ENCODE measurements at places on chromosomes 6 and 20.

- no peak for DNase-seq
Observed at GRCh38 chr6:132820629-132821381, 6.4 kb downstream of the RPS12 start.

DNA sequence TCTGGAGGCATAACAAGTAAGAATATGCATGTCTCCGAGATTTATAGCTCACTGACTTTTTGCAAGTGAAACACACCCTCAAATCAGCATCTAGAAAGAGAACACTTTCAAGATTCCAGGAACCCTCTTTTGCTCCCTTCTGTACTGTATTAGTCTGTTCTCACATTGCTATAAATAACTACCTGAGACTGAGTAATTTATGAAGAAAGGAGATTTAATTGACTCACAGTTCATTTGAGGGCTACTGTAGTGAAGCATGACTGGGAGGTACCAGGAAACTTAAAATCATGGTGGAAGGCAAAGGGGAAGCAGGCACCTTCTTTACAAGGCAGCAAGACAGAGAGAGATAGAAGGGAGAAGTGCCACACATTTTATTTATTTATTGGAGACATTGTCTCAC, 269.9 kb downstream of the UTRN start:
- DNase-seq = no peak

DNA sequence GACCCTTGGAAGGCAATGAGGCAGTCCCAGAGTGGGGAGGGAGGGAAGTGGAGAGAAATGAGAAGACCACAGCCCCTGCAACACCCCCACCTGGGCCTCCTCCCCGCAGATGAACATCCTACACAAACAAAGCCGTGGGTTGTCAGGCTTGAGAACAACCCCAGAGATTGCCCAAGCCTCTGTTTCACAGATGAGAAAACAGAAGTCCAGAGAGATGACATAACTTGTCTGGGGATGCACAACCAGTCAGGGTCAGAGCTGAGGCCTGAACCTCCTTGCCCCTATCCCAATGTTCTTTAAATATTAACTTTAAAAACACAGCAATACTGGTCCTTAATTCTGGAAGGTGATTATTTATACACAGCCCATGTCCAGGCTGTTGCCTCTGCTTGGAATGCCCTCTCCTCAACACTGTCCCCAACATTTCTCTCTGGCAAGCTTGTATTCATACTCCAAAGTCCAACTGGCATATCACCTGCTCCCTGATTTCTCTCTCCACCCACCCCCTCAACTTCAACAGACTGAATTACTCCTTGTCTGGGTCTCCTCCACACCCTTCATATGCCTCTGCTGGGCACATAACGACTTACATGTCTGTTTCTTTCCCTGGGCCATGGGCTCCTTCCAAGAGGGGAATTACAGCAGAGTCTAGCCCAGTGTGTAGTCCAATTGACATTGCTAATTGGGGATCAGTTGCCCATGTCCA, 135.5 kb upstream of the LRFN2 start:
- peak; percentile 36 for DNase-seq

GRCh38 chr20:49337357-49337756, 59.5 kb upstream of the ZNFX1 start:
- no peak for DNase-seq

DNA sequence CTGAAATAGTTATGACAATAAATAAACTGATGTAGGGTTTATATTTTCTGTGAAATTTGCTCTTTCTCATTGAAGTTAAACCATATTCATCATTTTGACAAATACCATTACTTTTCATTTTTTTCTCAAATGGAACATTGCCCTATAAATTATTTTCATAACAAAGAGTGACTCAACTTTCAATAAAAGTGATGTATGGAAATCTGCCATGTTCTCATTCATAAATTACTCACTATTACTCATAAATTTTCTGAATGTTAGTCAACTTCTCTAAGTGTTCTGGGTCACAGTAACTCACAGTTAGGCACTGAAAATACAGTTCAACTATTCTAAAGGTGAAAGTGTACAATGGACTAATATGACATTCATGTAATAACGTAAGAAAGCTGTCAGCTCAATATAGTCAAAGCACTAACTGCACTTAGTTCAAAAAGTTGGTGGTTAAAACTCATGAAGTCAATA, 19.0 kb upstream of the STX11 start:
- DNase-seq = no peak

DNA sequence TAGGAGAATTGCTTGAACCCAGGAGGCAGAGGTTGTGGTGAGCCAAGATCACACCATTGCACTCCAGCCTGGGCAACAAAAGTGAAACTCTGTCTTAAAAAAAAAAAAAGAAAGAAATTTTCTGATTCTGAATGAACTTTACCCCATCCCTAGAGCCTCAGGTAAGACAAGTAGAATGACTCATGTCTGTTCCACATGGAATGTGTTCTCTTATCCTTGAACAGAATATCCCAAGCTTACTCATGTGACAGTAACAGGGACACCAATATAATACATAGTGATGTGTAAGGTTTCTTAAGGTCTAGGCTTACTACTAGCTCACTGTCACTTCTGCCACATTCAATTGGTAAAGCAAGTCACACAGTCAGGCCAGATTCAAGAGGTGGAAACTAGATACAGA, 219.6 kb upstream of the BTBD3 start:
- no peak for DNase-seq

DNA sequence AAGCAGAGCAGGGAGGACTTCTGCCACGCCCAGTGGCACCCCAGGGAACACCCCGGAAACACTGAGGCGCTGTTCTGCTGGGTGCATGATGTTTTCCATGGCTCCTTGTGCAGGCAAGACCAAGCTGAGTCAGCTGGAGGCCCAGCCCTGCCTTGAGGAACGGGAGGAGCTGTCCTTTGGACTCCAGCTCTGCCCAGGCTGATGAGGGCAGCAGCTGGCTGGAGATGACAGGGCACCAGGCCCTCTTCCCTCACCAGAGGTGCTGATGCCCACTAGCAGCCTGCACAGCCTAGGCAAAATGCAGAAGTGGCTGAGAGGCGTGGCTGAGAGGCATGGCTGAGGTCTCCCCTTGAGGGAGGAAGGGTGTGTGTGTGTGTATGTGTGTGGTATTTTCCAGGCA, 2.4 kb downstream of the C6orf132 start:
- peak; percentile 46 for DNase-seq

GRCh38 chr6:118743746-118744145, 92.4 kb upstream of the CEP85L start:
- peak; percentile 41 for DNase-seq

DNA sequence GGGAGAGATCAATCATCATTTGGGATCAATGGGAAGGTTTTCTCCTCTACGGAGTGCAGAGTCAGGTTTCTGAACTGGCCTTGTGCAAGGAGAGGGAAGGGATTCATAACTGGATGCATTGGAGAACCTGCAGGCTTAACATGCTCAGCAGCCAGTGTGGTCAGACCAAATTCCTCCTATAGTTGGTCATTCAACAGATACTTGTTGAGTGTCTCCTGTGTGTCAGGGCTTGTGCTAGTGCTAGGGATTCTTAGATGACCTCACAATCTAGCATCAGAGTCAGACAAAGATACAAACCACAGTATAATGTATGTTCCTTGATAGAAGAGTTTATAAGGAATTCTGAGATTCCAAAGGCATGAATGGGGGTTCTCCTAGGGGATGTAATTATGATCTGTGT, 23.9 kb downstream of the RALY start:
- DNase-seq = peak; percentile 88

GRCh38 chr20:51409192-51409880, 133.2 kb downstream of the NFATC2 start:
- no peak for DNase-seq

DNA sequence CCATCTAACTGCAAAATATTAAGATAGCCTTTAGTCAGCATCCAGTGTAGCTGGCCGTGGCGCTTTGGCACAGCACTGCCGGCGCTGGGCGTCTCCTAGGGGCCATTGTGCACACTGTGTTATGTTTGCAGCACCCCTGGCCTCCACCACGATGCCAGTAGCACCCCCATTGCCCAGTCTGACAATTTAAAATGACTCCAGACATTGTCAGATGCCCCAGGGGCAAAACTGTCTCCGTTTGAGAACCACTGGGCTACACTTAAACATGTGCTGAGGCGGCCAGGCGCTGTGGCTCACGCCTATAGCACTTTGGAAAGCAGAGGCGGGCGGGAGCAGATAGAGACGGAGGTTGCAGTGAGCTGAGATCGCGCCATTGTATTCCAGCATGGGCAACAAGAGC, 6.0 kb upstream of the MTG2 start:
- DNase-seq = no peak

DNA sequence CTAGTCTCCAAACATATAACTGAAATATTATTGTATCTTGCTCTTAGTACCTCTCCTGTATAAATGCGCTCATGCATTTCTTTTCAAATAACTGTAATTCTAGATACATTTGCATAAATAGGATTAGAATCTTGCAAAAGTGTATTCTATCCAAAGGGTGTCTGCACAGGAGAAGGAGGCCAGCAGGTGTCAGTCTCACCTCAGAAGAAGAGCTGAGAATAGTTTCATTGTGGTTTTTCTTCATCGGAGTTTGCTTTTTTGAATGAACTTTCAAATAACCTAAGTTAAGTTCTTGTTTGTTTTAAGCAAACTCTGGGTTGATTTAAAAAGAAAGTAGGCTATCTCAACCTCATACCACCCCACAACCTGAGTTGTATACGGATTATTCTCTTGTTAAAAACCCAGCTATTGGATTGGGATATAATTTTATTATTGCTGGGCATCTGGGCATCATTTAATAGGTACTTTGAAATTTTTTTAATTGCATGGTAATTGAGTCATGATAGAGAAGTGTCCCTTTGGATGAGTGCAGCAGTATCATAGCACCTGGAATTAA, 125.0 kb upstream of the MLIP start:
- peak; percentile 55 for DNase-seq

GRCh38 chr6:130359736-130360135, 6.1 kb upstream of the TMEM200A start:
- DNase-seq = no peak

DNA sequence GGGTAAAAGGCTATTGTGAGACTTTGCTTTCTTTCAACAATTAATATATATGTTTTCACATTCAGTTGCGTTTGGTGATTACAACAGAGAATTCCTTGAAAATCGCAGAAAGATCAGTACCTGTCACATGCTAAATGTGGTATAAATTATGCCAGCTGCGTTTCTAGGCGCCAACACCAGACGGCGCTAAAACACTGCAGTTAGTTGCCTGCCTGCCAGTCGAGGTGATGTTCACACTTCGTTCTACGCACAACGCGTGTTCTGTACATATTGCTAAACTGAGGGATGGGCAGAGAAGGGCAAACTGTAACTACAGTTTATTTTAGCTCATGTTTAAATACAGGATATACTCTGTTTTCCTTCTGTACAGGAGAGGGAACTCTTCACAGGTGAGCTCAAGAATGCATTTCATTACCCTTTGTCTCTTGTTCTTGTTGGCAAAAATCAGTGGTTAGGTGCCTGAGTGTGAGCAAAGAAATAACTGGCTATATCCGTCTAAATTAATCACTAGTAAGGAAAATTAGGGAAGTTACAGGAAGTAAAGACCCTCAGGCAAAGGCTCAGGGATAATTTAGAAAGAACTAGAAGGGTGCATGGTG, 100.1 kb upstream of the RGS17 start:
- no peak for DNase-seq
